ENCODE measurements at places on chromosomes 6 and 20. TPM values are rescaled to one million over a fixed set of nuclear protein-coding genes. Genes with fewer than 3 reads are reported as not detected.

Gene RBPJL
- not detected for total RNA-seq

Gene CAGE1
- total RNA-seq = not detected

Gene HCRTR2
- not detected for total RNA-seq

DNA sequence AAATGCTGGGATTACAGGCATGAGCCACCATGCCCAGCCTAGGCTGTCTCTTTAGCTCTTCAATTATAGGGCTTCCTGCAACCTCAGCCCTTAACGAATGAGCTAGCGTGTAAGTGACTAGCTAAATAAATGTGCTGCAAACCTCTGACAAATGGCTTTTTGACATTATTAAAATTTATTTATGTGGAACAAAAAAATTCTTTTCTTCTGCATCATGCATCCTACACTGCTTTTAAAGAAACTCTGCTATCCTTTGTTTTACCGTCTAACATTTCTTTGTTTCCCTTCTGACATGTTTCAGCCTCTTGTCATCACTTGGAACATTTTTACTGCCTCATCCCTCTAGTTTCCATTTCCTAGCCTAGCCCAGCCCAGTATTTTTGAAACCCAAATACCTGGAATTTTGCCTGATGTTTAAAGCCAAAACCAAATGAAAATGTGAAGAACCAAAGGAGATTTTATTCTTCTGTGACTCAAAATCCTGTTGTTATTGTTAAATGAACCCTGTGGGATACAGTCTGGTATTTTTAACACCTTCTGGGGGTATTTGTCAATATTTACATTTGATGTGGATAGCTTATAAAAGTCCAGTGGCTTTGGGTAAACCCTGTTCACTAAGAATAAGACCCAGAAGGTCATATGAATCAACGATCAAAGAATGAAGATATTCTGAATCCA, 9.5 kb downstream of the NT5E start:
- H3K36me3 ChIP-seq = no peaks in the 10 kb centered on the region
- H3K4me1 ChIP-seq = peaks cover 78% of the 10 kb centered on the region
- H3K4me3 ChIP-seq = no peak overlapping the region

DNA sequence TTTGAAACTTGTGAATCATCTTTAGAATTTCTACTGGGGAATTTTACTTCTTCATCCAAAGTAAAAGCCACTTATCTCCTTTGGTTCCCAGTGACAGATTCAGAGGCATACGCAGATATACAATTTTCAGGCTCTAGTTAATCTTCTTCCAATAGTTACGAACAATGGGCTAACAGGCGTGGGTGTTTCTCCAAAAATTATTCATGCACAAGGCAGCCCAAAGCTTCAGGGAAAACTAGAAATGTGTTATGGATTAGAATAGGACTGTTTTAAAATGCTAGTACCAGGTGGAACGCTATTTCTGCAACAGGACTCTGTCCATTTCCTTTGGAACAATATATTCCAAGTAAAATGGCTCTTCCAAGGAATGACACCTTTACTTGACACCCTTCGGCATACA, 102.2 kb downstream of the ZNF217 start:
- DNase-seq = no peak
- no peaks in the 10 kb centered on the region for H3K27me3 ChIP-seq
- peaks cover 4% of the 10 kb centered on the region for H3K4me1 ChIP-seq
- H3K4me3 ChIP-seq = no peak overlapping the region
- no peak overlapping the region for H3K27ac ChIP-seq

- H3K27ac ChIP-seq = peak overlapping the region; percentile 92
- no peaks in the 10 kb centered on the region for H3K27me3 ChIP-seq
- peaks cover 28% of the 10 kb centered on the region for H3K4me1 ChIP-seq
- DNase-seq = no peak
These were observed 637 bp downstream of the TFB1M start for GRCh38 chr6:155313602-155314091.

DNA sequence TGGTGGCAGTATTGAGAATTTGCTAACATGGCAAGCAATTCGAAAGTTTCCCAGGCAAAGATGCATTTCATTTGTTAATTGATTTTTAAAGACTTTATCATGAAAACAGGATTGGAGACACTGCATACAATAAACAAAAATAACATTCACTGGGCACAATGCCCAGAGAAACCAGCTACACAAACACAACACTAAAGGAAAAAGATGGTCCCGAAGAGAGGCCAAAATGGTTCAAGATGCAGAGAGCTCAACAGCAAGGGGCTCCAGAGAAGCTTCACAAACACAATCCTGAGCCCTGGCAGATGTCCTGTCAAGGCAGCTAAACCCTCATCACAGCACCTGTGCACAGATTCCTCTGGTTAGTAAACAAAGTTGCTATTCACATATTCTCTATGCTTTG, 79.3 kb downstream of the INSM1 start:
- no peak for DNase-seq
- no peaks in the 10 kb centered on the region for H3K27me3 ChIP-seq
- no peaks in the 10 kb centered on the region for H3K36me3 ChIP-seq
- no peak overlapping the region for H3K4me3 ChIP-seq

GRCh38 chr6:118665011-118665410, 13.6 kb upstream of the CEP85L start:
- no peak overlapping the region for H3K4me3 ChIP-seq
- H3K4me1 ChIP-seq = peaks cover 23% of the 10 kb centered on the region
- no peaks in the 10 kb centered on the region for H3K36me3 ChIP-seq

GRCh38 chr20:52105442-52106422, 85.8 kb downstream of the ZFP64 start:
- peaks cover under 1% of the 10 kb centered on the region for H3K36me3 ChIP-seq
- peak overlapping the region; percentile 95 for H3K4me3 ChIP-seq

DNA sequence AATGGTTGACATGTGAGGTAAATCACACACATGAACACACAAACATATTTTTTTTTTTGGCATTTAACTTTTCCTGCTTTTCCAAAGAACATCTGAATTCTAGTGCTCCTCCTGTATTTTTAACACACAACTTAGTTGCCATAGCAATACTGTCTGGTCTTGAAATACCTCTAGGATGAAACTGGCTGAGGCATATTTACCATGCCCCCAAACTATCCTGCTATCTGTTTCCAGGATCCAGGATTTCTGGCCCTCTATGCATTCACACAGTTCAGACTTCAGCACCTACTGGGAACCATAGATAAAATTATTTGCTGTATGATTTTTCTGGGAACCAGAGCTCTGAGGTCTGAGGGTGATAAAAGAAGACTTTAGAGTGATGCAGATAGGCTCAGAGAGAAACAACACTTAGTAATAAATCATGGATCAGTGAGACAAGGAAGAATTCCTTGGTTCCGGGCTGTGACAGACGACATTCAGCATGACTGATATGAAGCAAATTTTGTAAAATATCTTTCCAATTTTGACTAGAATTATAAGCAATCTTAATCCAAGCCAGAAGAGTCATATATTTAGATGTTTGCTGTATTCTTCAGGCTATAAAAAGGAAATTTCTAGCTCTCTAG, 359.7 kb downstream of the BTBD9 start:
- no peak overlapping the region for H3K4me3 ChIP-seq
- no peaks in the 10 kb centered on the region for H3K36me3 ChIP-seq
- DNase-seq = no peak
- H3K4me1 ChIP-seq = peaks cover 4% of the 10 kb centered on the region
- no peaks in the 10 kb centered on the region for H3K27me3 ChIP-seq
